Kidney glomerular epithelial cell (primary cell): ENCODE measurements at places on chromosomes 4 and X.

GRCh38 chr4:147103403-147103946 lies 157.8 kb upstream of the TTC29 start:
- DNase-seq, result peak; percentile 92

DNA sequence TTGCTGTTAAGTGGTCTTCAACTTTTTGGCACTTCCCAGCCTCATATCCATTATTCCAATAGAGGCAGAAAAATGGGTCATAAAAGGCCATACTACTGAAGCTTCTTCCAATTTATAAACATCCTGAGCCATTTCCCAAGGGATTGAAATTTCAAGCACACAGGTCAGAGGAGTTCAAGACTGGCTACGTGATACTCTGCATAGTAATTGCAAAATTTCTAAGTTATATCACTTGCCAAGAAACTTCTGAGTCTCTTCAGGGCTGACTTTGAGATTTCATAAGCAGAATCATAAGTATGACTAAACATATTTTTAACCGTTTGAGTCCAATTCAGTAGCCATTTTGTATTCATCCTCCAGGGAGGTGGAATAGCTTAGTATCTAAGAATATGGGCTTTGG lies 75.6 kb upstream of the RXFP1 start:
- no peak for DNase-seq

DNA sequence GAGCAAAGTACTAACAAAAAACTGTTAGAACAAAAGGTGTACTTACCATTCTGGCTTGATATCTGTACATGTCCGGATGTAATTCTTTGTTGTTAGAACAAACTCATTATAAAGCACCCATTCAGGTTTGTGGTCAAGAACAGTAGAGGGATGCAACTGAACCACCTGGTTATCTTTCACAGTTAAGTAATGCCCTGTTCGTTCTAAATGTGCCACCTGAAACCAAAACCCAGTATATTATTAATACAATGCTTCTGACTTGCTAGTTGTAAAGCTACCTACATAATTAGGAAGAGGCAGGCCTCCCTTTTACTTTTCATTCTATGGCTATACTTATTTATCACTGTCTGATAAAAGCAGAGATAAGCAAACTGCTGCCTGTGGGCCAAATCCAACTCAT lies 54.8 kb downstream of the DHX15 start:
- DNase-seq, result no peak

- DNase-seq, result no peak
Observed at GRCh38 chr4:47643845-47644244, 158.8 kb downstream of the ATP10D start.

DNA sequence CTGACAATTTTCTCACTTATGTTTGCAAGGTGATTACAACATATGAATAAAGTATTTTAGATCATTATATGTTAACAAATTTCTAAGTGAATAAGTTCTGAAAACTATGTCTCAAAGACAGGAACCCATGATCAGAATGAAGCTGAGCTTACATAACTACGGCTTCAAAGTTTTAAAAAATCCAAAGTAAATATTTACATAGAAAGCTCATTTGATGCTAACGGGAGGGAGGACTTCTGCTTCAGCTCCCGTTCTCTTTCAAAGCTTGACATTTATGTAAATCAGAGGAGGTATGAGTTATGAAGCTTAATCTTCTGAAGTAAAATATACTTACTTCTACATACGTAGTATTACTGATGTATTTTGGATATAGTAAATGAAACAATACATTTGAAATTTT lies 72.9 kb upstream of the PDLIM3 start:
- no peak for DNase-seq

DNA sequence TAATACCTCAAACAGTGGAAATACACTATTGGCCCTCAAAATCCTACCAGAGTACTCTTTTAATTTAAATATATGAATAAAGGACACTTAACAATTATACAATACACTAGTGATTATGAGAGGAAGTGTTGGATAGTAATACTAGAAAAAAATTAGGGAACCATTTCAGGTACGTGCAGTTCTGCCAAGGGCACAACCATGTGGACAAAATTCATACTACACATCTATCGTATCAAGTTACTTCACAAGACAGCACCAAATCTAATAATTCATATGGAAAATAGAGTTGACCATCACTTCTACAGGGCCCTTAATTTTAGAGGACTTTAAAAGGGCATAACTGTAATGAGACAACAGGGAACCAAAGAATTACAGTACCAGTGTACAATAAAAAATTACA lies 69.2 kb upstream of the ZCCHC13 start:
- no peak for DNase-seq

GRCh38 chrX:119647552-119648420 lies 41.6 kb upstream of the NKRF start:
- DNase-seq, result no peak

- DNase-seq, result no peak
Observed at GRCh38 chr4:63898961-63899360, 510.3 kb downstream of the TECRL start.

GRCh38 chr4:129672941-129673340 lies 577.0 kb downstream of the C4orf33 start:
- no peak for DNase-seq

GRCh38 chrX:1491851-1492349 lies 39.2 kb upstream of the ASMTL start:
- no peak for DNase-seq

GRCh38 chrX:21656587-21657317 lies 1.4 kb downstream of the KLHL34 start:
- no peak for DNase-seq

DNA sequence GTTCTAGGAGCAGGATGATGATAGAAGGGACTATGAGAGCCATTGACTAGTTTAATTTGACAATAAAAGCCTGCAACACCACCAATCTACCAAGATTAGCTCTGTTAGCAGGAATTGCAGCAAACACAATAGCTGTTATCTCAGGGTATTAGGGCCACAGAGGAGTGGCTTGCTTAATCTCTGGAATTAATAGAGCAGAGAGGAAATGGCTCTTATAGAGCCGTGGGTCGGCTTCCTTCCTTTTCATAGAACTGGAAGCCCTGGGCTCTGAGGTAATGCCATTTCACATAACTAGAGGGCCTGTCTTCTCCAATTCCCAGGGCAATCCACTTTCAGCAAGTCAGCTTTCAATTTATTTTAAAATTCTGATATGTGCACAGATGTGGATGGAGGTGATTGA lies 83.0 kb downstream of the MAMLD1 start:
- DNase-seq, result no peak

- DNase-seq, result no peak
Observed at GRCh38 chrX:77060572-77060971, 386.6 kb upstream of the FGF16 start.

DNA sequence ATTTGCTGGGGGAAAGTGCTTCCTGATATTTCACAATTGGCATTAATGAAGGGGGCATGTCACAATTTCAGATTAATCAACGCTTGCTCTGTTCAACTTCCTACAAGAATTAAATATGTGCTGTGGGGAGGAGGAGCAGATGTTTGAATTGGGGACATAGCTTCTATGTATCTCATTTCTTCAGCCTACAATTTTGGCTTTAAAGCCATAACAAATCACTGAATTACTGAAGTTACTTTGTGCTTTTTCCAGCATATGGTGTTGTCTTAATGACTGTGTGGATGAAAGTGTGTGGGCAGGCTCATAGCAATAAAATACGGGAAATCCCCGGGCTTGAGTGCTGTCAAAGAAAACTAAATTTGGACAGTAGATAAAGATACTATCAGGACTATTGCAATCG lies 813 bp downstream of the TLR7 start:
- no peak for DNase-seq

DNA sequence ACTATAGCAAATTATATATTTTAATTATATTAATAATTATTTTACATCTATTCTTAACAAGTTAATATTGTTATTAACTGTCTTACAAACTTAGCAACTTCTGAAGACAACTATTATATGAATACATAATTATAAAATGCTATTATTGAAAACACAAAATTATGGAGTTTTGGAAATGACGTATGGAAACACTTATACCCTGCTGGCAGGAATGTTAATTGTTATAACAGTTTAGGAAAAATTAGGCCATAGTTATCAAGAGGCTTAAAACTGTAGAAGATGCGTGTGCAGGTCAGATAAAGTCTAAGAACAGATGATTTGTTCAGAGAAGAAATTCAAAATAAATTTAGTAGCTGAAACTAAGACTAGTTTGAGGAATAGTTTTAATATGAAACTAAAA lies 211.7 kb downstream of the FAT4 start:
- DNase-seq, result no peak

DNA sequence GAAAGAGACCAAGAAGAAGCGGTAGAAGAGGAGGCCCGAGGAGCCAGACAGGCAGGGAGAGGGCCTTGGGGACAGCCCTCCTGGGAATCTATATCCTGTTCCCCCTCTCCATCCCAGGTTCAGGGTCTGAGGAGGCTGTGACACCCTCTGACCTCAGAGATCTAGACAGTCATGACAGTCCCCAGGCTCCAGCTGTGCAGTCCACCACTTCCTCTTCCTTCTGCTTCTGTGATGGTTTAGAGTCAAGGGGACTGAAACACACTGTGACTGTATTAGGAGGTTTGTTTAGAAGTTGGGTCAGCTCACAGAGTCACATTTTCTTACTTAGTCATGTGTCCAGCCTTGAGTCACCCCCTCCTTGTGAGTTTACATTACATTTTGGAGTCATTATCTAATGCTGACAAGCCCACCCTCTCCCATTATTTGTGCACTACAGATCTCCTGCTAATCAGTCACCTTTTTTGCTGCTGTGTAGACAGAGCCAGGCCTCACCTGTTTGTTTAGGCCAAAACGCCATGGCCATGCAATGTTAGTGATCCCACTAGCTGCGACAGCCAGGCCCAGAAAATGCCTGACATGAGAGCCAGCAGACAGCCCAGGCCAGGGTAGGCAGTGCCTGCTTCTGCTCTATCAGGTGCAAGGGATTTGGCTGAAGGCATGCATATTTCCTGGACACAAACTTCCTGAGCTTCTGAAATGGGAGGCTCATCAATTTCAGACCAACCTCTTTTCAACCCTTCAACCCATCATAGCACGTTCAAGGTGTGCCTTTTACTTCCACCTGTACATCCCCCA lies 26.0 kb downstream of the MANBA start:
- DNase-seq, result no peak

DNA sequence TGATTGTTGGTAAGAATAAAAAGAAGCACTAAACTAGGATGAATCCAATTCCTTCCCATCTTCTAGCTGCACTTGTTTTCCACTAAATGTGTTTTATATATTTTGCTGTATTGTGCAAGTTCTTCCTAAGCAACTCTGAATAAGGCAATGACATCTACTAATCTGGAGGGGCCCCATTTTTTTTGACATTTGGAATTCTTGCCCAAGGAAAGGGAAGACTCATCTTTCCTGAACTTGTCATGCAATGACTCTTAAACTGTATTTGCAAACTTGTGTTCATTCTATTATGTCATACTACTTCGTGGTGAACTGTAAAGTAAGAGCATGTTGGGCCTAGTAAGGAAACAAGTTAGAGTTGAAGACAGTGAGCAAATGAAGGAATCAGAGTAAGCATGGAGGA lies 45.9 kb downstream of the FREM3 start:
- DNase-seq, result no peak

- no peak for DNase-seq
Observed at GRCh38 chrX:30008031-30008430, 207.3 kb upstream of the MAGEB2 start.

DNA sequence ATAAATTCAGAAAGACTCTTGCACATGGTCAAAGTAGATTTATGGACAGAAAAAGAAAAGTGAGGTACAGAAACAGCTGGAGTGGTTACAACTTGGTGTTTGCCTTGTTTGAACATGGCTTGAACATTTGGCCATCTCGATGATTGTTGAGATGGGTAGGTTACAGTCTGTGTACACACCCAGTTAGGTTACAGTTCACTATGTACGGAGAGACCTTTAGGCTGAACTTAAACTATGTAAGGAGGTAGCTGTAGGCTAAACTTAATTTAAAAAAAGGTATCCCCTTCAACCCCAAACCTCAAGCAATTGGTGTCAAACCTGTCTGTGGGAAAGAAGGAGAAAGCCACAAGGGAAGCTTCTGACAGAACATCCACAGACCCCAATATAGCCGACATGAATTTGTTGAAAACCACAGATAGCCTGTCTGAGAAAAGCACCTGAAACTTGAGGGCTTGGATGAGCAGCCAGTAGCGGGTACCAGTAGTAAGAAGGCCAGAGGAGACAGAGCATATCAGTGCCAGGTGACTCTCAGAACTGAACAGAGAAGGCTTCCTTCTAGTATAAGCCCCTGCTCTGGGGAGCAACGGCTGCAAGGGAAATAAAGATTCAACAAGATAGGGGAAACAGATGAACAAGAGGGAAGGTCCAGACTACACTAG lies 247.9 kb upstream of the GALNTL6 start:
- no peak for DNase-seq

DNA sequence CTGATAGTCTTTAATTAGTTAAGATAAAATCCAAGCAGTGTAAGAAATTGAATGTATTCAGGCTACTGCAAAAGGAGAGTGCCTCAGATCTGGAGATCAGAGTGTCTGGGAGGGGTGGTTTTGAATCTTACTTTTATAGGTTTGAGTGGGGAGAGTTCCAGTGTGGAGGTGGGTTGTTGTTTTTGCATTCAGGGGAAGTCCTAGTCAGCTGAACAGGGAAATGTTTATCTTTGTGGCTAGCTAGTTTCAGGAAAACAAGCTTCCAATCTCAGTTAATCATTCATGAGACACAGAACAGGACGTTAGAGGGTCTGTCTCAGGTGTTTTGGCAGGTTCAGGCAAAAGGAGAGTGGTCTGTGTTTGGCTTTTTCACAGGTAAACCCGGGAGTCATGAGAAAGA lies 26.0 kb downstream of the ZNF81 start:
- DNase-seq, result peak; percentile 1

DNA sequence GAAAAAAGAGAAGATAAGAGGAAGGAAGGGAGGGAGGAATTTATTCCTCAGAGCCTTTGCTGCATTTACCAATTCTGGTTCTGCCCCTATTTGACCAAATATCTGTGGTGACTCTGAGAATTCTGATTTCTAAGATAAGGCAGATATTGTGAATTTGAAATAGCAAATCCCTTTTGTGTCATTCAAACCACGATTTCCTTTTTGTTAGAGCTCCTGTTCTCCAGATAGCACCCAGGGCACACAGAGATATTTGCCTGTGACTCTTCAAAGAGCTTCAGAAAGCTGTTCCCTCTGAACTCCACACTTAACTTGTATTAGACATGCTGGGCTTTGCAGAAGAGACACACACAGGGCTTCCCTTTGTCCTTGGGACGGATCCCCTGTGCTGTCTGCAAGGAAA lies 272.2 kb downstream of the DHRSX start:
- no peak for DNase-seq

DNA sequence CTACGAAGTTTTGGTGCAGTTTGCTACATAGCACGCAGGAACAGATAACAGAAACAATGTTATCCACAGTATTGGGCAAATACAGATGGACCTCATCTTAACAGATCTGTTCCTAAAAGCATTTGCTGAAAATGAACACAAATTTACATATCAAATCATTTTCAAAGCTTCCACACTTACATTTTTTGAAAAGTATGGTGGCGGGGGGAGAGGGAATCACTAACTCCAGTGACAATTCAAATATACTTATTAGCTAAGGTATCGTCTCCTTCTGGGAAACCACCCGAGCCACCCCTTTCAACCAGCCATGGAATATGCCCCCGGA lies 175.0 kb downstream of the NSUN7 start:
- no peak for DNase-seq

- no peak for DNase-seq
Observed at GRCh38 chr4:184476695-184477094, 2.3 kb upstream of the IRF2 start.

- DNase-seq, result no peak
Observed at GRCh38 chrX:101925733-101926132, 6.1 kb downstream of the ZMAT1 start.
